ENCODE measurements at places on chromosomes 3 and 15.

DNA sequence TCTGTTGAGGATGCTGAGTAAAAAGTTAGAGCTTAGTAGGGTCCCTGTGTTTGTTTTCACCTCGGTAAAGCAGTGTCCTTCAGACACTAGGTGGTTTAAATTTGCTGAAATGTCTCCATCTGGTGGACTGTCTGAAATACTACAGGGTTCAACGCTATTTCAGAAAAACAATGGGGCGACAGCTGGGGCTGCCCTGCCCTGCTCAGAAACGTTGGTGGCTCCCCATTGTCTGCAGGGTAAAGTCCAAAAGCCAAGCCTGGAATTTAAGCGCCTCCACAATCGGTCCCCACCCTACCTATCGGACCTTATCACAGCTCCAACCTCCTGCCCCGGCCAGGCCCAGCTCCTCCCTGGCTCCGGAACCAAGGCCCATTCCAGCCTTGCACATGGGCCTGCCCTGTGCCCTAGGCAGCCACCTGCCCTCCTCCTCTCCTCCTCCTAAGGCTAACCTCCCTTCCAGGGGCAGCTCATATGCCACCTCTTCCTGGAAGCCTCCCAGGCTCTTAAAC is 4.3 kb upstream of the TSEN2 start:
- no peak for DNase-seq

- DNase-seq, result no peak
Measured at GRCh38 chr15:60761505-60761845, 282.5 kb upstream of the ICE2 start.

GRCh38 chr3:58013973-58014649 is 5.9 kb downstream of the FLNB start:
- DNase-seq, result no peak

DNA sequence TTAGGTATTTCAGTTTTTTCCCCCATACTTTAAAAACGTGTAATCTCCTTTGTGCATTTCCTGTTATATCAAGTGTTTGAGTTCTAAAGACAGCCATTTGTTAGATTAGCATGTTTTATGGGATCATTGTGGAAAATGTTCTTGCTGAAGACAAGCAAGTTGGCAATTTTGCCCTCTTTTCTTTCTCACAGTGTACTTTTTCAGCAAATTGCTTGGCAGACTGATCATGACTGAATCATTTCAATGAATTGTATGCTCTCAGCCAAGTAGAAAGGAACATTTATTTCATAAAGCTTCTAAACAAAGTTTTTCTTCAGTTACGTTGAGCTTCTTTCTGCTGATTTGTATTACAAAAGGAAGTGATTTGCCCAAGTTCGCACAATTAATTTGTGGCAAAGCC is 51.6 kb downstream of the ATG7 start:
- no peak for DNase-seq

DNA sequence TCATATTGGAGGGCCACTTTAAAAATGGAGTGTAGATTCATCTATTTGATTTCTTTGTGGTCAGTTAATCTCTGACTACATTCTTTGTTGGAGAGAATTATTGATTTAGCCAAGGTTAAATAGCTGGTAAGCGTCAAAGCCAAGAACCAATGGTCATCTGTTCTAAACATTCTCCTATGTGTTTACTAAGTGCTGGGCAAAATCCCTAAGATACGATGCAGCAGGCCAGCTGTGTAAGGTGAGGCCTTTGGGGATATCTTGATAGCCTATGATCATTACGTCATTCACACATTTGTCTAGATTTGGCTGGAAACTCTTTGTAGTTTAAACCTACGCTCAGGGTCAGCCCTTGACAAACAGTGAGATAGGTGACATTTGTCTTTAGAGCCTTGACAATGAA is 236.2 kb downstream of the NR1D2 start:
- DNase-seq, result no peak

GRCh38 chr3:15223685-15224572 is 17.9 kb downstream of the CAPN7 start:
- no peak for DNase-seq

DNA sequence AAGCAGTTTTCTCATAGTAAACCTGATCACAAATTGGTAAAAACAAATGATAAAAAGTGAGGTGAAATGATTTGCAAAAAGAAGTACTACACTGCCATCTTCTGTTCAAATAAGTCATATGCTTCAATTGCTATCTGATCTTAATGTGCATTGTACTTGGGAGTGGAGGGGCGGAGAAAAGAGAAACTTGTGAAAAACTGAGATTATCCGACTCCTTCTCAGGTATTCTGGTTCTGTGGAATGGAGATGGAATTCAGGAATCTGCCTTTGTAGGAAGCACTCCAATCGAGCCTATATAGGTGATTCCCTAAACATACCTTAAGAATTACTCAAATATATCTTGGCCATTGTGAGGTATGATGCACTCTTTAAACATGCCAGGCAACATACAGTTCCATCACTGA is 180.6 kb downstream of the CHL1 start:
- no peak for DNase-seq

DNA sequence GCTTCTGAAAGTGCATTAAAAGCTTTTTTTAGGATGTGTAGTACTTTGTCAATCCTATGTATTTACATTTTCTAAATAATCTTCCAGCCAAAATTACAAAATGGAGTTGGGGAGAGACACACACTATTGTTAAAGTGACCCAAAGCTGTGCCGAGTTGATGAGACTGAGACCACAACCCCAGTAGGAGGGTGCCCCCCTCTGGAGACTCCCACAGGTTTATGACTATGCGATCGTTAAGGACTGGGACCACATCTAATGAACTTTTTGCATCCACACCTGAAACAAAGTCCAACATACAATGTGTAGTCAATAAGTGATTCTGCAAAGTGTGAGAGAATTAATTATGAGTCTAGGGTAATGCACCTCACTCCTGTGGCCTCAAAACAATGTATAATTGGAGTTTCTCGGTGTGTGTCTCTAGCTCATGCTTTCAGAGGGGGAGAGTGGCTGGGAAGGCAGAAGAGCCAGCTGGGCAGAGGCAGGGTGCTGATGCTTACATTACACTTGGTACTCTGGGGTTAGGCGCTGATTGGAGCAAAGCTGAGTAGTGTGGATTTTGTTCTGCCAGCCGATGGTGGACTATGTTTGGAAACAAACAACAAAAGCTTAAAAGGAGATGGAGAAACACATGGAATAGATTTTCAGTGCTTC is 102.8 kb downstream of the KCNH8 start:
- no peak for DNase-seq

- no peak for DNase-seq
Measured at GRCh38 chr3:170780955-170781354, 89.0 kb downstream of the RPL22L1 start.

- DNase-seq, result no peak
Measured at GRCh38 chr15:92243227-92243626, 150.5 kb upstream of the ST8SIA2 start.

- DNase-seq, result no peak
Measured at GRCh38 chr3:4351872-4352271, 48.7 kb downstream of the SETMAR start.

GRCh38 chr15:43111354-43111753 is 5.5 kb upstream of the UBR1 start:
- no peak for DNase-seq

DNA sequence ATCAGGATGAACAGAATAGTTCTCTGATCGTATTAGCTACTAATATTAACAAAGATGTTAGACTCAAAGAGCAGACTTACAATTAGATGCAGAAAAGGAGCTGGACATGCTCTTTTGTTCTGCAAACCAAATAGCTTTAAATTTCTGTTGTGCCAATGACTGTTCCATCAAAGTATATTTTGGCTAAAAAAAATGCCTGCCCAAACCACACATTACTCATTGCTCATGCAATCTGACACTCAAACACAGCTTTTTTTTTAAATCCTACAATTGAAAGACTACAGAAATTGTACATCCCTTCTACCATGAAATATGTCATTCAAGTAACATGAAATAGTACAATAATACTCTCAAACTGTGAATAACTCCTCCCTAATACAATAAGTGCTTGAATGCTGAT is 48.6 kb downstream of the SHOX2 start:
- DNase-seq, result no peak

DNA sequence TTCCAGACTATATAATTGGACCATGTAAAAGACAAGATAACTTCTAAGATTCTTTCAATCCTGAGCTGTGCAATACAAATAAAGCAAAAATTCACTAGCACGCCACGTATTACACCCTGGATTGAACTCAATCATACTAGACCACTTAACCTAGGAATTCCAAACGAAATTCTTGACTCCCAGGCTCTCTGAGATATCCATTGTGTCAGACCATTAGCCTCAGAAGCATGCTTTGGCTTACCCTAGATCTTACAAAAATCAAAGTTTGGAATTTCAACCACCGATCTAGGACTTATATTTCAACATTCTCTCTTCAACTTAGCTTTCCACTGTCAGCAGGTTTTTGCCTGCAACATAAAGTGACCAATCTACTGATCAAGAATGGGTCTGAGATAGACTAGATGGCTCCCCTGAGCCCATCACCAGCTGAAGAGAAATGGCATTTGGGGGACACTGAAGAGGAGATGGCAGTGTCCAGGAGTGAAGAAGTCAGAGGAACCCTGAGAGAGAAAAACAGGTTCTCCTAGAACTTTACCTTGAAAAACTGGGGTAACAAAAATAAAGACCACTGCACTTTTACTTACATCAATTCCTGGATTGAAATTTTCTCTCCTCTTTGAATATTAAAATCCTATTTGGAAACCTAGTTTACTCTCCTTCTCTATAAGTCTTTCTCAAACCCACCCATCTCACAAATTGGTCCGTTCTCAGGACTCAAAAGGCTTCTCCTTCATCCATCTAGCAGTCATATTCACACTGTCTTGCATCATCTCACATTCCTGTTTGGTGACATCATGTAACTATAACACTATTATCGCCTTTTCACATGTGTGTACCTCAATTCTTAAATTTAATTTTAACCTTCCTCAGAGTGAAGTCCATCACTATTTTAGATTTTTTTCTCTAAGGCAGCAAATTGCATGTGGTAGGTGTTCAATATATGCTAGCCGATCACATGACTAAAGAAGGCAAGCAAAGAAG is 18.5 kb downstream of the CPNE4 start:
- no peak for DNase-seq

DNA sequence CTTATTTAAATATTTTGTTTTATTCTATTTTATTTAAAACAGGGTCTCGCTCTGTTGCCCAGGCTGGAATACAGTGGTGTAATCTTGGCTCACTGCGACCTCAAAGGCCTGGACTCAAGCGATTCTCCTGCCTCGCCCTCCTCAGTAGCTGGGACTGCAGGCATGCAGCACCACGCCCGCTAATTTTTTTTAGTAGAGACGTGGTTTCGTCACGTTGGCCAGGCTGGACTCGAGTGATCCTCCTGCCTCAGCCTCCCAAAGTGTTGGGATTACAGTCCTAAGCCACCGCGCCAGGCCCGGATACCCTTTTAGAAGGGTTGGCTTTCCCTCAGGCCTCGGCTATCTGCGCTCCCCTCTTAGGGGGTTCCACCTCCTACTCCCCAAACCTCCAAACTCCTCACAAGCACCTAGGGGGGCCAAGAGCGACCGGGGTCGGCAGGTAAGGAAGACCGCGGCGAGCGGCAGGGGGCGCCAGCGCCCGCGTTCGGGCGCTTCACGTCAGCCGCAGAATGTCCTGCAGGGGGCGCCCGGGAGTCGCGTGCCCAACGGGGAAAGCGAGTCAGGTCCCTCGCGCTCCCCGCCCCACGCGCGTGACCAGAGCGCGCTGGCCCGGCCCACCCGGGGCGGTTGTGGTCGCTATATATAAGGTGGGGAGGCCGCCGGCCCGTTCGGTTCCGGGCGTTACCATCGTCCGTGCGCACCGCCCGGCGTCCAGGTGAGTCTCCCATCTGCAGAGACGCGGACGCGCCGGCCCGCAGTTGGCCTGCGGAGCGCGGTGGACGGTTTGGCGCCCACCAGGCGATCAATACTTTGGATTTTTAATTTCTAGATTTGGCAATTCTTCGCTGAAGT is 51.8 kb upstream of the GATM start:
- DNase-seq, result peak; percentile 76

DNA sequence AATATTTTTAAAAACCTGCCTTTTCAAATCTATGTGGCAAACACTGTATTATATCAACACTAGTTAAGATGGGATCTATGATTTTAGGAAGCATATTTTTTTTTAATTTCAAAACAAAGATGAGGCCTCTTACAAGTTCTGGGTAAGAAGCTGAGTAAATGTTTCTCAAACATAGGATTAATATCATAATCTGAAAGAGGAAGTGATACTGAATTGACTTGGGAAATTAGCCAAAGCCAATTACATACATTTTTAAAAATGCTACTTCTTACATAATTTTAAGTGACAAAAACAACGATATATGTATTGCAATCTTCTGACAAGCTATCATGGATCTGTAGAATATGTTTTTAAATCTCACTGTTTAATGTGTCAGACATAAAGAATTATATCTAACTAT is 135.1 kb upstream of the UBP1 start:
- no peak for DNase-seq

DNA sequence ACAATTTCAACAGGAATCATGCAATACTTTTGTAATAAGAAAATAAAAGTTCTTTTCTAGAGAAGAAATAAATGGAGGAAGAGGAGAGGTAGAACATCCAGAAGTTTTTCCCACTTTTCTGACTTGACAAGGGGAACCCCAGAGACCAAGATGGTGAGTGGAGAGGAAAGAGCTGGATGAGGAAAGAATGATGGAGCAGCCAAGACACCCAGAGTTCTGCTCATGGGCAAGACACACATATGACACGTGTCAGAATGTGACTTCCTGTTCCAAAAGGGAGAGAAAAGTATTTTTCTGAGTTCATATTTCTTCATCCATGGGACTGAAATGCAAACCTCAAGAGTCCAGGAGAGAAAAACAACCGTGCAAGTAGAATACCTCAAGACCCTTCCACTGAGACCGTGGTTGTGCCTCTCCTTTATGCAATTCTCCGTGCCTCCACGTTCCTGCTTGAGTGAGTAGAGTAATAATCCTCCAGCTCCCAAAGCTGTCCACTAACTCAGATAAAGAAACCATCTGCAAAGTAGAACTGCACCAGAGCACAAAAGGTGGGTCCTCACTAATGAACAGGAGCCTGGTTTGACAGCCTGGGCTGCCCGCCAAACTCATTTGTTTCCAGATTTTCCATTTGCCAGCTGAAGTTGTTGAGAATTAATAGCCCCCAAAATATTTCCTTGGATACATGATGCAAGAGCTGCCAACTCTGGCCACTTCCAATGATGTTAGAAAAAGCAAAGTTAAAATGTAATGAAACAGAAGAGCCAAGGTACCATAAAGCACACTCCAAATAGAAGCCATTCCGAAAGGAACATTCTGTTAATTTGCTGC is 272.6 kb upstream of the IGF1R start:
- DNase-seq, result no peak

- no peak for DNase-seq
Measured at GRCh38 chr15:80698676-80699075, 3.6 kb downstream of the ABHD17C start.

DNA sequence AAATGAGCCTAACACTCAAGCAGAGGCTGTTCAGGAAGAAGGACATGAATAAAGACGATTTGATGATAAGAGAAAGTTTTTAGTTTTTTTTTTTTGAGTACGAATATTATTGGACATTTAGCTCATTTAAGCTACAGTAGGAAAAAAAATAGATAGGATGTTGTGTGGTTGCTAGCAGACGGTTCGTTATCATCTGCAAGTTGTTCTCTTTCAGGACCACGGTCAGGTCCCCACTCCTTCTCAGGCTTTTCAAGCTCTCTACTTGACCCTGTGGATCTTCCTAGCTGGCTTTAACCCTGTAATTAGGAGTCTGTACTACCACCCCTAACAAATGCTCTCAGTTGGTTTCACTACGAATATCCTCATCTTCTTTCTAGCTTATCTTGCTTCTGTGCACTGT is 1.1 kb downstream of the KCNH8 start:
- DNase-seq, result no peak

- DNase-seq, result no peak
Measured at GRCh38 chr3:32077260-32078084, 28.9 kb upstream of the GPD1L start.

- DNase-seq, result no peak
Measured at GRCh38 chr3:64186667-64187064, 38.6 kb downstream of the PRICKLE2 start.
